ENCODE measurements at places on chromosomes 6 and 20.

GRCh38 chr6:85360794-85361642 lies 88.9 kb upstream of the NT5E start:
- DNase-seq: peak; percentile 47

DNA sequence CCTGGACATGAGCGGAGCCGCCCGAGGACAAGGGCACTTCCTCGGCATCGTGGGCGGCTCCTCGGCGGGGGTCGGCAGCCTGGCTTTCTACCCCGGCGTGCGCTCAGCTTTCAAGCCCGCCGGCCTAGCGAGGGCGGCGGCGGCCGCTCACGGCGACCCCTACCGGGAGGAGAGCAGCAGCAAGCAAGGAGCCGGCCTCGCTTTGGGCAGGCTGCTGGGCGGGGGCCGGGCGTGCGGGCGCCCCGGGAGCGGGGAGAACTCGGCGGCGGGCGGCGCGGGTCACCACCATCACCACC lies 6.7 kb downstream of the PRDM13 start:
- DNase-seq: no peak

- peak; percentile 27 for DNase-seq
Measured at GRCh38 chr6:137233911-137234863, 15.0 kb upstream of the IFNGR1 start.

- peak; percentile 88 for DNase-seq
Measured at GRCh38 chr6:158220786-158221442, 52.8 kb downstream of the GTF2H5 start.

DNA sequence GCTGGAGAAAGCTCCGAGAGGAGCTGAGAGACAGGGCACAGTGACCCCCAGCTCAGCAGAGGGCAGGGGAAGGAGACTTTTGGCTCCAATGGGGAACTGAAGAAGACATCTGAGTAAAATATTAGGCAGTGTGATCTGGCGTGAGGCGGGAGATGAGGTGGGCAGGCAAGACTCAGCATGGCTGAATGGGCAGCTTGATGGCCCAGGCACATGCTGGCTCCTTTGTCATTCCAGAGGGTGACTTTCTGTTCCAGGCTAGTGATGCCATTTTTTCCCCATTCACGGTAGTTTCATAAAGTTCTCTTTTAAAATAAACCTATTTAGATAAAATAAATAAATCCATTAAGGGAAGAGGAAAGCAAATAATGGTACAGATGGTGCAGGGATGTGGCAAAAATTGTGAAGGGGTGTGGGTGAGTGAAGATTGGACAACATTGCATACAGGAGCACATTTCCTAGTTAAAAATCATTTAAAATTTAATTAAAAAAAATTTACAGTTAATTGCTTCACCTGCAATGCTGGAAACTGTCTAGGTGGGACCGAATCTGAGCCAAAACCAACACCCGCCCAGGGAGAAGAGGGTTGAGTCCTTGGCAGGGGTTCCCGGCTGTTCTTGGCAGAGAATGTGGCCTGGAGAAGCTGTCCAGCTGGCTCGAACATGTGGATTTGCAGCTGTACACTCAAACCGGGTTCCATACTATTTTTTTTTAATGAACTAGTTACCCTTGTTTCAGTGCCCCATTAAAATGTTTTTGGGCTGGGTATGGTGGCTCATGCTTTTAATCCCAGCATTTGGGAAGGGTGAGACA lies 41.7 kb upstream of the PRELID3B start:
- DNase-seq: no peak

- DNase-seq: no peak
Measured at GRCh38 chr20:54068495-54068894, 1.9 kb downstream of the BCAS1 start.

- no peak for DNase-seq
Measured at GRCh38 chr6:15817100-15817499, 154.3 kb upstream of the DTNBP1 start.

GRCh38 chr6:115830895-115831294 lies 229.8 kb downstream of the FRK start:
- no peak for DNase-seq

- no peak for DNase-seq
Measured at GRCh38 chr6:85670573-85670972, 27.9 kb upstream of the SYNCRIP start.

GRCh38 chr20:50729901-50730764 lies 1.2 kb upstream of the PARD6B start:
- DNase-seq: no peak

DNA sequence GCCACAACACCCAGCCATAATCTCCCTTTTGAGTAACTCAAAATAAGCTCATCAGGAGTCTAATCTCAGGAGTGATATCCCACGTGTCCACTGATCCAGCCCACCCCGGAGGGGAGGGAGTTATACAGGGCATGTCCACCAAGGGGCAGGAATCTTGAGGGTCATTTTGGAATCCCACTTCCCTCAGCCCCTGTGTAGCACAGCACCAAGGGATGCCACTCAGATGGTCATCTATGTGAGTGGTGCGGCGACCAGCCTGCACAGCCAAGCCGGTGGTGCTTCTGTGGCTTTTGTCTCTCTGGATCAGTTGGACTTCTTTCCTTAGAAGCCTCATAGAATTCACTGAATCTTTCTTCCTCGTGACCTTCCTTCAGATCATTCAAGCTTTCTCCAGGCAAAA lies 11.0 kb upstream of the BCAS4 start:
- no peak for DNase-seq

DNA sequence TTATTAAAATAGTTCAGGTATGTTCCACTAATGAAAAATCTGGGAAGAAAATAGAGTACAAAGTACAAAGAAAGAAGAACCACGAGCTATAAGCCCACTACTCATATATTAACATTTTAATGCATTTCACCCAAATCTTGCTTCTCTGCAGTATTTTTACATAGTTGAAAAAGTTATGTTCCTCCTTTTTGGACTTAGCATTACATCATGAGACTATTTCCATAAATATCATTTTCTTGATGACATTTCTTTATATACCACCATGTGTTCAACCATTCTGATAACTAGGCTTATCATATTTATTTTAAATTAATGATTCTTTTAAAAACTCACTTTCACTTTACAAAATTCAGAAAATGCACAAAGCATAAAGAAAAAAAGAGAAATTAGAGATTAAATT lies 3.0 kb downstream of the IPCEF1 start:
- DNase-seq: no peak

DNA sequence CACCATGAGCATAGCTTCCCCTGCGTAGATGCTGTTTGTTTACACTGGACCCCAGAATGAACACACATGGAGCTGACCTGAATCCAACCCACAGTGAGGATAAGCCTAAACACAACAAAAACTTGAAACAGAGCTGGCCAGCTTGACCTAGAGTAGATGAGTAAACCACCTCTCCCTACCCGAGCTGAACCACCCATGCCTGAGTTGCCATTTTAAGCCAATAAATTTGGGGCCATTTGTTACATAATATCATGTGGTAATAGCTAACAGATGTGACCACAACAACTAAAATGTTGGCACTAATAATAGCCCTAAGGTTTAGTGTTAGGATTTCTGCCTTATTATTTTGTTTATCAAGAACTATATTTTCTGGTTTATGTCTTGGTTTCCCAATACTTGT lies 103.2 kb upstream of the GRIK2 start:
- DNase-seq: no peak

DNA sequence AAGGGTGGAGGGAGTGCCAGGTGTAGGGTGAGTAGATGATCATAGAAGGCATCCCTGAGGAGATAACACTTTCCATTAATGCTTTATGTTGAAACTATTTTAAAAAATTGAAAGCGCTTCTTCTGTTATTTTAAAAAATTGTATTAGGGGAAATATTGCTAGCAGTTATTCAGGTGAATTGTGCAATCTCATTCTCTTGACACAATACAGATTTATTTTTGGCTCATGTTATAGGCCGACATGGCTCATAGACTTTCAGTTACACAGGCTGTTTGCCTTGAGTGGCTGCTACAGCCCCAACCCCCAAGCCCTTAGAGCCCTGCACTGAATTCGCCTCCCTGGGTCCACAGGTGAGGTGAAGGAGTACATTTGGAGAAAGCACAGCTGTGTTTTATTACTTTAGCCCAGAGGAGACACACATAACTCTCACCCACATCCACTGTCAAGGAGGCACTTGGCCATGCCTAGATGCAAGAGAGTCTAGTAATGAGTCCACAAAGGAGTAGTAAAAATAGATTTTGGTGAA lies 228.2 kb downstream of the RFPL4B start:
- no peak for DNase-seq

DNA sequence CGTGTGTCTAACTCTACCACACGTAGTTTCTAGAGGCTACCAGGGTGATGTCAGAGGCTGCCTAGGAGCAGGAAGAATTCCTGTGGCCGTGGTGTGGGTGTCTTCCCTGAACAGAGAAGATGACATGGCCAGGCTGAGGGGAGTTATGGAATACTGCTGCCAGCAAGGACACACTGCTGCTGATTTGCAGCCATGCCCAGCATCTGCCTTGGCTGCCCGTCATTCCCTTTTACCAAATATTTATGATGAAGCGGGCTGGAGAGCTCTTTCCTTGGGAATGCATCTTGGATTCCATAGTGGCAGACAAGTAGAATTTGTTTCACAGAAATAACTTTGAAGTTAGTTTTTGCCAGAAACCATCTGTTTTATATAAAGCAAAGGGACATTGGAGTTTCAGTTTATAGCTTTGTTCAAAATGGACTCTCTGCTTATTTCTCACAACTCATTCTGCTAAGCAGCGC lies 80.8 kb upstream of the VSTM2L start:
- DNase-seq: peak; percentile 78

- DNase-seq: peak; percentile 84
Measured at GRCh38 chr6:148440877-148441453, 98.3 kb downstream of the SASH1 start.

DNA sequence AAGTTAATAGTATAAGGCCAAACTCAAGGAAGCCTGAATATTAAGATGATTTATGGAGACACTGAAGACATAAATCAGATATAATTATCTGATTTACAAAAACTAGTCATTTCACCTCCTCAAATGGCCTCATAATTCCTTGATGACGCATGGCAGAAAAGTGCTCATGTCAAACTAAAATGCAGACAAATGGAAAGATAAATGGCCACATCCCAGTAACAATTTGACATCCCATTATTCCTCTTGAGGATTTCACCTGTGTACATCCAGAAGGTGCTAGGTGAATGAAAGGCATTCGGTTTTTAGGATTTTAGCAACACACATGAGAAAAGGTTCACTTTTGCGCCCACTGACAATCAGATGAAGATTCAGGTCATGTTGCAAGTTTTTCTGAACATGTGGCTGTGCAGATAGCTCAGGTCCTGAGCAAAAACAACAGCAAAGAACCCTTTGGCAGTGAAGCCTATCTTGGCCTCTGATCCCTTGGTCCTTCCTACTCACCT lies 24.2 kb downstream of the SGK1 start:
- DNase-seq: no peak

DNA sequence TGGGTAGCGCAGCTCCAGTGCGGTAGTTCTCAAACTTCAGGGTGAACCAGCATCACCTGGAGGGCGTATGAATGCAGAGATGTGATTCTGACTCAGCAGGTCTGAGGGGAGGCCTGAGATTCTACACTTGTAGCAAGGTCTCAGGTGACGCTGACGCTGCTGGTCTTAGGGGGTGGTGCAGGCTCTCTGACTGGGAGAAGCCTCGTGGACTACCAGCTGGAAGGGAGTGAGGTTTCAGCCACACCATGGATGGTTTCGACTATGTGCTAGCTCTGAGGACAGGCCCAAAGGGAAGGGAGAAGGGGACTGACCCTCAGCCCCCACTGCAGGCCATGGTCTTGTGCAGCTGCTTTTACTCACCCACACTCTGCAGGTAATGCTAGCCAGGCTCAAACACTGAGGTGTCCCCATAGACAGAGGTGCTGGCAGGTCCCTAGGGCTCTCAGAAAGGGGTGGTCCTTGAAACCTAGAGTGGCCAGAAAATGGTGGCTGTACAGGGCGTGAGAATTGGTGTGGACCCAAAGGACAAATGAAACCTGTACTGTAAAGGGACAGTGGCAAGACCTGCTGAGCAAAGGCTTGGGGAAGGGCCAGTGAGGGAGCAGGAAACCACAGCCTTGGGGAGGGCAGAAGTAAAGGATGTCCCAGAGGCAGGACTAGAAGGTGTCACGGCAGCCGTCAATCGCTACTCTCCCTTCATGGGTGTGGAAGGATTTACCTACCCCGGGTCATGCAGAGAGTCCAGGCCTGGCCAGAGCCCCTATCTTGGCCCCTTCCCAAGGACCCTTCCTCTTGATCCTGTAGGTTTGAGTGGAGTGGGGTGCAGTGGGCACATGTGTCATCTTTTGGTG lies 52.7 kb downstream of the EBF4 start:
- no peak for DNase-seq

GRCh38 chr6:119147101-119148053 lies 68.9 kb upstream of the FAM184A start:
- peak; percentile 89 for DNase-seq

GRCh38 chr6:13787137-13787536 lies 27.2 kb downstream of the MCUR1 start:
- no peak for DNase-seq

- DNase-seq: no peak
Measured at GRCh38 chr20:4999788-5000187, 1.5 kb downstream of the SLC23A2 start.

- no peak for DNase-seq
Measured at GRCh38 chr6:134503585-134504281, 185.8 kb upstream of the SGK1 start.

DNA sequence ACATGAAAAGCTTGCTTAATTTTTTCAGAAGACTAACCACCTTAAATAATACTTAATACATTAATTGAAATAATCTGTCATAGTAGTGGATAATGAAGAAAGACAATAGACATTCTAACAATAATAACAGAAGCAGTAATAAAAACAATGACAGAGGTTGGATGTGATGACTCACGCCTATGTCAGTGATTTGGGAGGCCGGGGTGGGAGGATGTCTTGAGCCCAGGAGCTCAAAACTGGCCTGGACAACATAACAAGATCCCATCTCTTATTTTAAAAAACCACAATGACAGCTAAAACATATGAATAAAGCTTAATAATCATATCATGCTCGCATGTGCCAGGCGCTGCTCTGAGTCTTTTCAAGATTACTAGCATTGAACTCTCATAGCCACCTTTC lies 105.5 kb downstream of the IPCEF1 start:
- peak; percentile 10 for DNase-seq

DNA sequence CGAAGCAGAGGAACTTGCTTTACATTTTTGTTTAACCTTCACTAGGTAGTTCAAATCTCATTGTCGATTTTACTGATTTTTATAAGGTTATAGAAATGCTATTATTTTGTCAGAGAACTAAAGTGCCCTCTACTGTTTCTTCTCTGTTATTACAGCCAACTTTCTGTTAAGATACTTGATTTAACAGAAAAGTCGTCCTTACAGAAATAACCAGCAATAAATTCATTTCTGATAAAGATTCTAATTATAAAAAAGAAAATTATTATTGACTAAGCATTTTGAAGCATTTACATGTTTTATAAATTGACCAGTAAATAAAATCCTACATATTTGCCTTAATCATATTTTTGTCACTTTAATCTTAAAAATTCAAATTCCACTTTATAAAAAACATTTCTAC lies 60.8 kb downstream of the OGFRL1 start:
- DNase-seq: peak; percentile 14

- no peak for DNase-seq
Measured at GRCh38 chr6:27786048-27786447, 126.1 kb downstream of the OR2B2 start.

DNA sequence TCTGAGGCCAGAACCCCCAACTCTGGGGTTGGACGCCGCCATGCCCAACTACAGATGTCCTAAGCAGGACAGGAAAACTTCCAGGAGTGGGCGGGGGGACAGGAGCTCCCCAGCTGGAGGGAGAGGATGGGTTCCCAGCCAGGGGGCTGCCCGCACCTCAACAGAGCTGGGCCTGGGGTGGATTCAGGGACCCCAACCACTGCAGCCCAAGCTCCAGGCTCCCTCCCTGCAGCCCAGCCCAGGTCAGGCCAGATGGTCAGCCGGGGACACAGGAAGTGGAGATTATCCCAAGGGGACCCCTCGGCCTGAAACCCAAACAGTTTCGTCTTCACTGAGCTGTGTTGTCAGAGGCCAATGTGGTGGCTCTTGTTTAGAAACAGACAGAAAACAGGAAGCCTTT lies 9.4 kb downstream of the LAMA5 start:
- DNase-seq: no peak
